ENCODE measurements at places on chromosomes 2 and 18. TPM values are rescaled to one million over a fixed set of nuclear protein-coding genes. Genes with fewer than 3 reads are reported as not detected.

DNA sequence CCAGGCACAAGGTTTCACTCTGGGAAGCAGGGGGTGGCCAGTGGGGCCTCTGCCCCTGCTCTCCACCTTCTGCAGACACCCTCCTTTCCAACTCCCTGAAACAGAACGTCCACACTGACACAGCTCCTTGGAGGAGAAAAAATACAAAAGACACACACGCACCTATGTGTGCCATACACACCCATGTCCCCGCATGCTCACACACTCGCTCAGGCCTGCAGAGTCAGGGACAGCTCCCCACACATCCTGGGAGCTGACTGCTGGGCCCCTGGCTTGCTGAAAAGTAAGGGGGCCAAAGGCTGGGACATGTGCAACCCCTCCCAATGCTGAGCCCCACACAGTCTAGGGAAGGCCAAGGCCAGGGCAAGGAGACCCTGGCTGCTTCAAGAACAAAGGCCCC, 200.5 kb downstream of the TNS1 start:
- DNase-seq: no peak

DNA sequence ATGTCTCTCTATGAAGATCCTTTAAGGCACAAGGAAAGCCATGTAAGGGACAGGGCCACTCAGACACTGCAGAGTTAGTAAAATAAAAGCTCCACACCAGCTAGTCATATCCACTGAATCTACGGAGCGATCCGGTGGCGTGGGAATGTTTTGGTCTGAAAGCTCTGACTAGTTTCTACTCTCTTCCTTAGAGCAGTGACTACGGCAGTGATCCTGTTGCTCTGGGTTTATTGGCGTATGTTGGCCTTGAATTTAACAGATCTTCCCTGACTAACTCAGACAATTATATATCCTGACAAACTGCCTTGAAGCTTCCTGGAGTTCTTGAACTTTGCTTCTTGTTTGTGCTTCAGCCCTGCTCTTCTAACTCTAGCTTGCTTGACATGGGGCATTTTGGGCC, 115.3 kb upstream of the FZD5 start:
- no peak for DNase-seq

Gene TEKT4
- not detected for polyA plus RNA-seq

GRCh38 chr2:32838949-32839348, 107.8 kb upstream of the LTBP1 start:
- no peak for DNase-seq

Gene ATOH8
- polyA plus RNA-seq: 59.4 TPM

DNA sequence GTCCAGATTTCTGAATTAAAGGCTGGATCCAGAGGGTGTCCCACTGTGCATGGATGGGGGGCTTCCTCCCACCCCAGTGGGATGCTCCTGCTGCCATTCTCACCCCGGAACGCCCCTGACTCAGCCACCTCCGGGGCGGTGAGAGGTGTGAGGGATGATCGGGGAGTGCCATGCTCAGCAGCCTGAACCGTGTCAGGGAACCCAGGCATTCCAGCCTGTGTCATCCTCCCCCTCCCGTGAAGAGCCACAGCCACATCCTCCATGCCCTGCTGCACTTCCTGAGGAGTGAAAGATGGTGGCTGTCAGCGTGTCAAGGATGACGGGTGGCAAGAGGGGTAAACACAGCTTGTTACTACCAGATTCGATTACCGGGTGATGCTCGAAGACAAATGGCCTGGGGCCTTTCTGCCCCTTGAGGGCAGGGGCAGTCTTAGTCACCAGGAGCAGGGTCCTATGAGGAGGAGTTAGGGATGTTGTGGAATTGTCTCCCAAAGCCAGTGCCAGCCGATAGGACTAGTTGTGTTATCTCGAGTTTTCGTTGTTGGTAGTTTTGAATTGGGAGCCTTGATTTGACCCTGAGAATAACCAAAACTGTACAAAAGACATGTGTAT, 80.8 kb downstream of the TCF7L1 start:
- no peak for DNase-seq

Gene TNFRSF11A
- polyA plus RNA-seq: 0.23 TPM

Gene AMER3
- not detected for polyA plus RNA-seq

DNA sequence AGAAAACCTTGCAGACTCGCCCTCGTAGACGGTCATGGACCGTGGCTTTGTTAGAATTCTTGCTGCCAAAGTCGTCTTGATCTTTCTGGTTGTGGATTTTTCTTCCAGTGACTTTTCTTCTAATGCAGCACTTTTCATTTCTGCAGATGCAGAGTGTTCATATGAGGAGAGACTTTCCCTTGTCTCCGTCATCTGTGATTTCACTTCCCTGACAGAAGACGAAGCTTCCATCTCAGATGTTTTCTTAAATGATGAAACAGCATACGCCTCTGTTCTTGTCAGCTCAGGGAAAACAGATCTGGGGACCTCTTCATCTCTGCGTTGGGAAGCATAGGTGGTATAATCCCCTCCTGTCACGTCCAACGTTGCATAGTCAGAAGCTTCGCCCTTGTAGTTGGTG, 50.9 kb downstream of the PLEKHA3 start:
- no peak for DNase-seq

DNA sequence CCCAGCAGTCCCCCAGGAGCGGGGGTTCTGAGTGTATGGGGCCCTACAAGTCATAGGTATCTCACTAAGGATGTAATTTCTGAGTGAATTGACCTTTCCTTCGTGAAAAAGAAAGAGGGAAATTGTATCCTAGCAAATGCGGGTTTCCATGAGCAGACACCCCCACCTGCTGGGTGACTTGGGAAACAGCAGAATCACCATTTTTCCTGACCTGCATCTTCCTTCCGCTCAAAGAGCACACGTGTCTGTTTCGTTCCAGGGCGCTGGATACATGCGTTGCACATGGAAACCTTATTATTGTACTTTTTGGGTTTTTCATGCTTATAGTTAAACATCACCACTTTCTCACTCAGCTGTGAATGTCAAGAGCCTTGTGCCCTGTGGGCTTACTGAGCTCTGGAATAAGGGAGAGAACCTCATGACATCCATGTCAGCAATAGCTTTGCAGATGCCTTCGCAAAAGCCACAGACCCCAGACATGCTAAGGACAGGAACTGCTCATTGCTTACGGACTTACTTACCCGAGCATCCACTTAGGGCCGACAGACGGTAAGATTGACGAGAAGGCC, 132.8 kb downstream of the TPO start:
- no peak for DNase-seq

DNA sequence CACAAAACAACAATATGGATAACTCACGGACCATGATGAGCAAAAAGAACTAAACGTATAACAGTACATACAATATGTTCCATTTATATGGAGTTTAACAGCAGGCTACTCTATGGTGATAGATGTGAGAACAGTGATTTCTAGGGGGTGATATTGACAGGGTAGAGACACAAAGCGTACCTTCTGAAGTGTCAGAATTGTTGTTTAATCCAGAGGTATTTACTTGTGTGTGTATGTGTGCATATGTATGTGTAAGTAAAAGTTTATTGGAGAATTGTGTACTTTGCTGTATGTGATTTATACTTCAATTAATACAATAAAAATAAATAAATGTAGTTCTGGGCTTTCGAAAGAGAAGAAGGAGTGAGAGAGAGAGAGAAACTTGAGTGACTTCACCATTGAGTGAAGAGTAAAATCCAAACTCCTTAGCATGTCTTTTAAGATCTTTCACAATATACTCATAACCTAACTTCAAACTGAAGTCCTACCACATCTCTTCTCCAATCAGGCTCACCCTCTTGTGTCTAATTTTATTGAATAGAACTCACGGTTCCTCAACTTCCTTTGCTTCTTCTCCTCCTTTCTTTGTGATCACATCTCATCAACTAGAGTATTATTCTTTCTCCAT, 126.0 kb upstream of the KLF7 start:
- no peak for DNase-seq

Gene TTN
- polyA plus RNA-seq: 137 TPM

Gene NRP2
- polyA plus RNA-seq: 0.77 TPM

DNA sequence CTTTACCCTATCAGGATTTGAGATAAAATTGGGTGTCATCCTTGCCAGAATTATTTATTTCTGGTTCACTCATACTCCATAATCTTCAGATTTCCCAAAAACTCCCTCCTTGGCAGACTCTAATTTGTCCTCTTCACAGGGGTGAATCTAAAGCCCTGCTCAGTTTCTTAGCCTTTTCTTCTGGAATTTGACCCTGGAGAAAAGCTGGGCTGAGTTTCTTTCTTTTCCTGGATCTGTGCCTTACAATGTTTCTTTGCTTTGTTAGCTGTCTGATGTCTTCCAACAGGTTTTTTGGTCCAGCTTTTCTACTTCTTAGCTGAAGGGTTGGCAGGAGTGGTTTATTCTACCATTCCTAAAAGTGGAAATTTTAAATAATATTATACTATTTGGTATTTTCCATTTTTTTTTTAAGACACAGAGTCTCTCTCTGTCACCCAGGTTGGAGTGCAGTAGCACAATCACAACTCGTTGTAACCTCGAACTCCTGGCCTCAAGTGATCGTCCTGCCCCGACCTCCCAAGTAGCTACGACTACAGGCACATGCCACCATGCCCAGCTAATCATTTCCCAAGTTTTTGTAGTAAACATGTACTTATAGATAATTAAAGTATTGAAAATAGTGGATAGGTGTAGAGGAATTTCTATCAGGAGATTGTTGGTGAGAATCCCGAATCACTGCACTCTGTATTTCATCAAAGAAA, 138.4 kb upstream of the TWIST2 start:
- no peak for DNase-seq

Gene DPP4
- polyA plus RNA-seq: 0.25 TPM

DNA sequence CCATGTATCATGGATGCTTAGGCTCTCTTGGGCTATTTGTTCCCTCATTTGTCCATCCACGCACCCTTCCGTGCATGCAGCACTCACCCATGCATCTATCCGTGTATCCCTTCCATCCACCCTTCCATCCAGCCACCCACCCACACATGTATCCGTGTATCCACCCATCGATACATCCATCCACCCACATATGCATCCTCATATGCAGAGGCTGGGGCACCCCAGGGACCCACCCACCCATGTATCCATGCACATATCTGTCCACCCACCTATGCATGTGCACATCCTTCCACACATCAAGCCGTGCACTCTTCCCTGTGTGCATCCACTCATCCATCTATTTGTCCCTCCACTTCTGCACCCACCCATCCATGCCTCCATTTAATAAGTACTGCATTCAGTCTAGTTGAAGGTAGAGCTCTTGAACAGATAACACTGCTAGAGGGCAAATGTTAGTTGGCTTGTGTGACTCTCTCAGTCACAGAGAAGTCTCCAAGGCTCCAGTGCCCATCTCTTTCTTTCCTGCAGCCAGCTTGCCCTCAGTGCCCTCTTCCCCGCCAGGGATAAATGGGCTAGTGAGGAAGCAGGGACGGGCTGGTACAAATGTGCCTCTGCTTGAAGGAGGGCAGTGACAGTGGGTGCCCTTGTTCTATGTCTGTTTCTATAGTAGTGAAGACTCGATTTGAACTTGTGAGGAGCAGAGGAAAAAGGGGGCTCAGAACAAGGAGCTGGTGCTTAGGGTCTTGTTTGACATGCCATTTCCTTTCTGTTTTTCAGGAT, 61.5 kb downstream of the EMILIN2 start:
- no peak for DNase-seq

- no peak for DNase-seq
Observed at GRCh38 chr2:22153931-22154613, 1030.3 kb downstream of the TDRD15 start.

Gene NEB
- polyA plus RNA-seq: 1,696 TPM

Gene GATA6
- 0.27 TPM for polyA plus RNA-seq
